Fibroblast of the aortic adventitia (primary cell): ENCODE measurements at places on chromosomes 3 and 15. TPM values are rescaled to one million over a fixed set of nuclear protein-coding genes. Genes with fewer than 3 reads are reported as not detected.

Gene LMAN1L
- total RNA-seq = not detected in 2 replicates

Gene PATL2
- total RNA-seq = 0.72 and 0.82 TPM in 2 replicates

Gene ROPN1
- total RNA-seq = not detected in 2 replicates

Gene HCLS1
- 2.7 and 7.5 TPM in 2 replicates for total RNA-seq

Gene SV2B
- 0.08 TPM in 1 of 2 replicates, not detected in the other for total RNA-seq

Gene CPLX3
- total RNA-seq = not detected in 2 replicates

Gene B4GALT4
- total RNA-seq = 22.4 and 41.3 TPM in 2 replicates

Gene MESP2
- total RNA-seq = 1.3 and 2.9 TPM in 2 replicates

Gene ANKUB1
- total RNA-seq = not detected in 2 replicates

Gene XCR1
- total RNA-seq = not detected in 2 replicates
